Frontal cortex (tissue), 4 donors: ENCODE measurements at places on chromosomes 7 and 10.

- DNase-seq: no peak
Observed at GRCh38 chr10:89241486-89242344, 9.9 kb downstream of the LIPA start.

- DNase-seq: no peak
Observed at GRCh38 chr10:28833313-28833712, 156.0 kb downstream of the BAMBI start.

GRCh38 chr7:13743226-13743625 is 246.2 kb downstream of the ETV1 start:
- DNase-seq: no peak

GRCh38 chr10:123885406-123886170 is 6.0 kb downstream of the CPXM2 start:
- no peak for DNase-seq
